ENCODE measurements at places on chromosomes 2 and 18. TPM values are rescaled to one million over a fixed set of nuclear protein-coding genes. Genes with fewer than 3 reads are reported as not detected.
A peak's percentile ranks its signal among the peaks of the same experiment; 100 is the strongest.

GRCh38 chr2:66507673-66508201 lies 72.8 kb downstream of the MEIS1 start:
- DNase-seq, result peak; percentile 59

DNA sequence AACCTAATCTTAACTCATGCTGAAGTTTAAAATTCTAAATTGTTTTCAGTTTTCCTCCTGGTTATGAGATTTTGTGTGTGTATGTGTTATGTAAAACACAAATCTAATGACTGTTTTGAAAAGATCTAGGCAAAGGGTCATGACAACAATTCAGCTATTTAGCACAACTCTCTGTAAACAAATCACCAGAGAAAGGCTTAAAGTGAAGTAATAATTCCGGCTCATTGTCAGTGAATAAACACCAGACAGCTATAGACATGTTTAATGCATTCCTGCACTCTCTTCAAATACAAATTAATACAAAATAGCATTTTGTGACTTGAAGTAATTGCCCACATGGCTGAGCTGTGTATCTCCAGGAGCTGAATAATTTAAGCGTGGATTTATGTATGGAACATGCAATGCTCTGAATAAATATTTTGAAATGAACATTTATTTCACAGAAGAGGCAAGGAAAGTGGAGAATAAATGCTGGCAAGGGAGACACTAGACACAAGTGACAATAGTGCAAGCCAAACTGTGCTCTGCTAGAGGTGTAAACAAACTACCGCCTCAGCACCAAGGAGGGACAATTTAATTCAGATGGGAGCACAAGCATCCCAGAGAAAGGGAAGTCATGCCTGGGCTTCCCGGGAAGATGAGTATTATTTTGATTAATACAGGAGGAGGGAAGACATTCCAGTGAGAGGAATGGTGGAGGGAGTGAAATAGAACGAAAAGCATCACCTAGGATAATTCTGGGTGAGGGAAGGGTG lies 133.6 kb upstream of the XPO1 start:
- no peak for DNase-seq

- DNase-seq, result no peak
Measured at GRCh38 chr2:68432696-68433658, 34.1 kb downstream of the FBXO48 start.

Gene FAM228B
- polyA plus RNA-seq, result 29.7 TPM

Gene PID1
- 5.4 TPM for polyA plus RNA-seq

Gene PASK
- 28.8 TPM for polyA plus RNA-seq

DNA sequence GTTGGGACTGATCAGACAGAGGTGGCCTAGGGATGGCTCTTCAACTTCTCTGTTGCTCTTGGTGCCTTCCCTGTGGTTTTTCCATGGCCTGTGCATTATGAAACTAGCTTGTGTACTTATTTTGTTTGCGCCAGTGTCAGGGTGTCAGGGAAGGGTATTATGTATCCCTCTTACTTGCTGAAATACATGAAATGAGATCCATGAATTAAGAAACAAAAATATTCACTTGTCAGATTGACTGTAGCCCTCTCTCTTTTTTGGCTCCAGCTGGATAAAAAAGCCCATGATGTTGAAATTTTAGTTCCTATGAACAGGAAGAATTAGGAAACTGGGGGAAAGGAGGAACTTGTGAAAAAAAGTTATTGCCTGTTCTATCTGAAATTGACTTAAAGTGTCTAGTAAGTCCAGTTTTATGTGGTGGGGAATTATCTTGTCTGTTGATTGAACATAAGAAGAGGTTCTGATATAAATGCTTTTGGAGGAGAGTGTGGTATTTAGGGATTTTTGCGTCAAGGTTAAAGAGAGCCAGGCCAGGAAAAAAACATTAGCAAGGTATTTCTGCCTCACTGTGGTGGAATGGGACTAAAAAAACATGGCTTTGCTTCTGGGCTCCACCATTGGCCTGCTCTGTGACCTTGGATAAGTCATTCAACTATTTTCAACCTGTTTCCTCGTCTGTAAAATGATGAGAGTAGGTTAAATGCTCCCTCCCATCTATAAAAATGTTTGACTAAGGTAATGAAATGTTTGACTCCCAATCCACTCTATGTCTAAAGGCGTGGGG lies 12.0 kb downstream of the UGP2 start:
- no peak for DNase-seq

DNA sequence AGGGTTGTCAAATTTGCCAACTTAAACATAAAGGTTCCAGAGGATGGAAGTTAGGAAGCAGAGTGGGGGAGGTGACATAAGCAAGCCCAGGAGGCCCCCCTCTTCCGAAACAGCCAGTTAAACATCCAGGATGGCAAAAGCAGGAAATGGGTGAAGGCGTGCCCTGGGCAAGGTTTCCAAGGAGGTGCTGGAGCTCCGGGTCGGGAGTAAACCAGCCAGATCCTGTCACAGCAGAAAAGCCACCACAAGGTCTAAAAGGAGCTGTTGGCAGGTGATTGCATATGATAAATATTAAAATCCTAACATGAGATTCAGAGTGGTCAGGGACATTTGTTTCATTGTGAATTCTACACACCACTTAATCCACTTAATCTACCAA lies 572.2 kb upstream of the SALL3 start:
- peak; percentile 66 for DNase-seq

Gene LRRC30
- 0.40 TPM for polyA plus RNA-seq

DNA sequence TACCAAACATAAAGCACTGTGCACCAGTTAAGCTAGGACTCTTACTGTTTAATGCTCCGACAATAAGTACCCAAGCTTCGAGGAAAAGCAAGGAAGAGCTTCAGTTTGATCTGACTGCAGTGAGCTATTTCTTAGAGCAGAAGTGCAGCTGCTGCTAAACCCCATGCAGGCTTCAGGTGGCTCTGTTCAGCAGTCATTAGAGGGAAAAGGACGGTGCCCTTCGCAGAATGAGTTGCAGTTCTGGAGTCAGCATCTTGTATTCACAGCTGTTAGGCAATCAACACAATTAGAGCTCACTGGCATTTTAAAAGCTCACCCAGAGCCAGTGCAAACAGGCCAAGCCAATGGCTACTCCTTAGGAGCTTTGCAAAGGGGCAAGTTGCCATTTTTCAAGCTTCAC lies 1.5 kb upstream of the CERKL start:
- DNase-seq, result no peak

Gene SKA1
- polyA plus RNA-seq, result 10.0 TPM

- no peak for DNase-seq
Measured at GRCh38 chr2:108629417-108629816, 89.9 kb upstream of the RANBP2 start.

- DNase-seq, result no peak
Measured at GRCh38 chr2:33340280-33340679, 136.2 kb upstream of the RASGRP3 start.

Gene ASAP2
- 66.1 TPM for polyA plus RNA-seq

GRCh38 chr2:187577310-187577709 lies 23.1 kb upstream of the TFPI start:
- no peak for DNase-seq

Gene SLC4A3
- polyA plus RNA-seq, result 7.9 TPM

Gene TPO
- polyA plus RNA-seq, result 0.20 TPM

DNA sequence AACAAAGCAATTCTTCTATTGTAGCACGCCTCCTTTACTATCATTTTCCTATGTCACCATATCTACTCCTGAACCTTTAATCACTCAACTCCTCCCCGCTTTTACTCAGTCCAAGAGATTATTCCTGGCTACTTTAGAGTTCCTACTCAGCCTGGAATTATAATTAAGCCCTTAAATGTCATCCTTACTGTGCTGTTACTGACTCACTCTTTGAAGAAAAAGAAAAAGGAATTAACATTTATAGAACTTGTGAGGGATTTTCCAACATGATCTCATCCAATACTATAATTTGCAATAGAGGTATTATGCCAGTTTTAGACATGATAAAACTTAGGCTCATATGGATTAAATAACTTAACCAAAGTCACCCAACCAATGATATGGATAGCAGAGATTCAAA lies 61.7 kb downstream of the CCDC88A start:
- DNase-seq, result no peak

Gene MPP4
- polyA plus RNA-seq, result 0.47 TPM

DNA sequence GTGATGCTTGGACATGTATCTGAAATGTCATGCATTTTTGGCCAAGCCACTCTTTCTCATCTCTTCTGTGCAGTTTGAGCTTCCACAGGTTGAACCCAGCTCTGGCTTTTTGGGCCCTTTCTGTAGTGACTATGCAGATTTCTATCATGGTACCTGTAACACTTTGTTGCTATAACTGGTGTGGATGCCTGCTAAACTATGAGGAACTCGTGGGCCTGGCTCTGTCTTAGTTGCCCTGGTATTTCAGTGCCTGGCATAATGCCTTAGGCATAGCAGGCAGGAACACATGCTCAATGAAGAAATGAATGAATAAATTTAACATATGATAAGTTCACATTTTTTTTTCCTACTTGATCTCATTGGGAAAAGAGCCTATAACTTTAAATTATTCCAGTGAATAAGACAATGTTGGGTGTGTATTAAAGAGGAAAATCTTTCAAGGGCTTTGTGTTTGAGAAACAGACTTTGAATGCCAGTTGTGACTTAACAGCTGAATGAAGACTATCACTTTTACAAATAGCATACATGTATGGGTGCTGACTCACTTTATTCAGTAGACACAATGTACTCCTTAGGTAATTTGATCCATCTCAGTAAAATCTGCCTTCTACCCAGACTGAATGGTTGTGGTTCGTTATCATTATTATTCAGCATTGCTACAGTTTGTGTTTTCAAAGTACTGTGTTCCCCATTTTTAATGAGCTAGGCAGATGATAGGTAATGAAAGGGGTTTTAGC lies 86.4 kb upstream of the MAP4K3 start:
- DNase-seq, result no peak

Gene SIX3
- not detected for polyA plus RNA-seq

Gene POTEC
- 0.03 TPM for polyA plus RNA-seq

DNA sequence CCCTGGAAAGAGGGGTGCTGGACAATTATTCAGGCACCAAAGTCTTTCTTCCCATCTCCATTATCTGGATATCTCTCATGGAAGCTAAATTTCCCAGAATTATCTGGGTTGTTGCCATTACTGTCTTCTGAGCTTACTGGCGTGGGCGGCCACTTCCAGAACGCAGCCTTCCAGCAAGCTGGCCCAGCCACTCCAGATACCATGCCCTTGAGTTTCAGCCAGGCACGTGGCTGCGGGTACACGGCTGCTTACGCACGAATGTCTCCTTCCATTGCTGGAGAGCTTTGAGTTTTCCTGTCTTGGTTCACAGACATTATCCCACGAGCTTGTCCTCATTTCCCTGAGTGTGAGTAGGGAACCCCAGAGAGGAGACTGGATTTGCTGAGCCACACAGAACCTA lies 32.7 kb downstream of the CELF4 start:
- no peak for DNase-seq

- DNase-seq, result peak; percentile 55
Measured at GRCh38 chr18:6370886-6371635, 43.6 kb downstream of the L3MBTL4 start.

DNA sequence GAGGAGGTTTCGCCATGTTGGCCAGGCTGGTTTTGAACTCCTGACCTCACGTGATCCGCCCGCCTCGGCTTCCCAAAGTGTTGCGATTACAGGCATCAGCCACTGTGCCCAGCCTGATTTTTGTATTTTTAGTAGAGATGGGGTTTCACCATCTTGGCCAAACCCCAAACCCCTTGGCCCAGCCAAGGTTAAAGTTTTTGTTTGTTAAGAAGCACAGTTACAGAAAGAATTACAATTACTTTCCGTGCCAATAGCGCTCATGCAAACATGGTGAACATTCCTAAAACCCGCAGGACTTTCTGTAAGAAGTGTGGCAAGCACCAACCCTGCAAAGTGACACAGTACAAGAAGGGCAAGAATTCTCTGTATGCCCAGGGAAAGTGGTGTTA lies 26.1 kb downstream of the ITSN2 start:
- no peak for DNase-seq

Gene MPPE1
- polyA plus RNA-seq, result 53.7 TPM

DNA sequence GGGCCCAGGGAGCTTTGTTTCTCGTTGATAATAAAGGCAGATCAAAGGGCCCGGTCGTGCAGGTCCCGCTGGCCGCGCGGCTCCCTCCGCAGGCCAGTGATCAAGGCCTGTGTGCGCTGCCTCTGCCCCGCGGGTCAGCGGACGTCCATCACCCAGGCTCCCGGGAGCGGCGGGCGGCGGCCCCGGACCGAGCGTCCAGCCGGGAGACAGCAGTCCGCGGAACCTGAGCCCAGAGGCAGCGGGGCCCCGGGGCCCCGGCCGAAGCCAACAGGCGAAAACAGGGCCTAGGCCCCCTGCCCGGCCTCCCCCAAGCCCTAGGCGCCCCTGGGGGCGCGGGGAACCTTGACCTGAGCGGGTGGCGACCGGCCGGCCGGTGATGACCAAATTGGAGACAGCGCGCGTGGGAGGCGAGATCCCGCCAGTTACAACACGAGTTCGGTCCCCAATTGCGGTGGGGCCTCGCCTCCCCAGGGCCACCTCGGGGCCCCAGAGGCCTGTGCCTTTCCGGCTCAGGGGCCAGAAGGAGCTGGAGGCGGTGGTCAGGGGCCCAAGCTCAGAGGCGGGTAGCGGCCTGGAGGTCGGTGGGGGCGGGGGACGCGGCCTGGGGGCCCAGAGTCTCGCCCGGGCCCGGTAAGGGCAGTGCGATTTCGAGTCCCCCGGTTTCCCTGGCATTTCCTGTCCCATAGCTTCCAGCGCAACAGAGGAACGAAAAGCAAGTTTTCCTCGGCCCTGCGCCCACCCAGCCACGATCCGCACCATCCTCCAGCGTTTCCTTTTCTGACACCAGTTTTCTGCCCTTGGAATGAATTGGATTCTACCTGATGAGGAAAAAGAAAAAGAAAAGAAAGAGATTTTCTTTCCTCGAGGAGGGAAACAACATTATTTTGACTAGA lies 5.9 kb downstream of the SP9 start:
- DNase-seq, result no peak

GRCh38 chr2:123061534-123061933 lies 963.6 kb upstream of the CNTNAP5 start:
- no peak for DNase-seq

DNA sequence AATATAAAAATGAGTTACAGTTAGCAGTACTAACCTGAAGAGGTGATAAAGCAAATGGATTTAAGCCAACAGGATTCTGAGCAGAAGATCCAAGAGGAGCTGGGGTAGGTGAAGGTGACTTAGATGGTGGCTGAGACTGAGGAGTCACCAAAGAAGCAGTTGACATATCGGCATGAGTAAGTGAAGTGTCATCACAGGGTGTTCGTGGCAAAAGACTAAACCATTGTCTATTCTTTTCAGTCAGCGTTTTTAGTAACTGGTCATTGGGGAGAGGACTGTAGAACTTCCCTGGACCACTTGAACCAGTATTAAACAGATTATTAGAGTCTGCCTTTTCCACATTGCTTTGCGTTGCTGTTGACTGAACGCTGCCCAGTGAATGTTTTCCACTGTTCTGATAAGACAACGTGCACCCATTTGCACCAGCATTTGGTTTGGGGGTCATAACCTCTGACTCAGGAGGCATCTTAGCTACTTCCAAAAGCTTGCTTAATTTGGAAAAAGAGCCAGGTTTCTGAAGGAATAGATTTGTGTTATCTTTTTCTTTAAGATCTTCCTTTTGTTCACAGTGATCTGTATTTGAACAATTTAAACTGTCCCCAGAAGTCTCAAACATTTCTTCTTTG lies 63.3 kb upstream of the WDSUB1 start:
- no peak for DNase-seq

GRCh38 chr2:149155196-149155969 lies 116.9 kb downstream of the LYPD6B start:
- DNase-seq, result no peak

GRCh38 chr2:29562319-29562718 lies 359.1 kb downstream of the ALK start:
- DNase-seq, result no peak
